ENCODE measurements at places on chromosomes 1 and 21.

DNA sequence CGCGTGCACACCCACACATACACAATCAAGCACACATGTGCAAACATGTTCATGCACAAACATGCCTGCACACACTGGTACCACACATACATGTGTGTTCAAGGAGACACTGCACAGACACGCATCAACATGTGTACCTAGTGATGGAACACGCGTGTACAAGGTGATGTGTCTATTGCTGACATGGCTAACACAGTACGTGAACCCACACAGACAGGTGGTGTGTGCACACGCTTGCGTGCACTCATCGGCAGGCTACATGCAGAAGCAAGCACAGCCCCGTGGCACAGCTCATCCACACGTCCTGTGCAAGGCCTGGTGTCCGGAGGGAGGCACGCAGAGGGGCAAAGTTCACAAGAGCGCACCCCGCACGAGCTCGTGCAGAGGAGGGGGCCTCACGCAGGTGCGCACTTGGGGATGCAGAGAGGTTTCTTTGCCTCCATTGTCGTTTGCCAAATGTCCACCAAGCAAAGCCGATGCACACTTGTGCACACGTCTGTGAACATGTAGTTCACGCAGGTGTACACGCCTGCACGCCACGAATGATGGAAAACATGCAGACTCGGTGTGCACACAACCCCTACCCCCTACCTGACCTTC lies 969 bp downstream of the ACAP3 start:
- DNase-seq = peak; percentile 29

GRCh38 chr1:242216368-242216767 lies 217.5 kb upstream of the MAP1LC3C start:
- DNase-seq = no peak

- DNase-seq = no peak
Observed at GRCh38 chr1:209688746-209689234, 13.6 kb downstream of the G0S2 start.

- DNase-seq = no peak
Observed at GRCh38 chr1:178912597-178912996, 41.7 kb upstream of the ANGPTL1 start.

- DNase-seq = no peak
Observed at GRCh38 chr1:47023268-47024140, at the start of gene CYP4X1. Gene CYP4X1 (plus strand): TSS chr1:47023669. CDS start chr1:47023818, 149 bp downstream.

- no peak for DNase-seq
Observed at GRCh38 chr21:42627527-42628289, 25.7 kb upstream of the PDE9A start.

- no peak for DNase-seq
Observed at GRCh38 chr1:90512441-90512840, 204.7 kb downstream of the BARHL2 start.

GRCh38 chr1:49728377-49728776 lies 295.4 kb downstream of the AGBL4 start:
- no peak for DNase-seq

DNA sequence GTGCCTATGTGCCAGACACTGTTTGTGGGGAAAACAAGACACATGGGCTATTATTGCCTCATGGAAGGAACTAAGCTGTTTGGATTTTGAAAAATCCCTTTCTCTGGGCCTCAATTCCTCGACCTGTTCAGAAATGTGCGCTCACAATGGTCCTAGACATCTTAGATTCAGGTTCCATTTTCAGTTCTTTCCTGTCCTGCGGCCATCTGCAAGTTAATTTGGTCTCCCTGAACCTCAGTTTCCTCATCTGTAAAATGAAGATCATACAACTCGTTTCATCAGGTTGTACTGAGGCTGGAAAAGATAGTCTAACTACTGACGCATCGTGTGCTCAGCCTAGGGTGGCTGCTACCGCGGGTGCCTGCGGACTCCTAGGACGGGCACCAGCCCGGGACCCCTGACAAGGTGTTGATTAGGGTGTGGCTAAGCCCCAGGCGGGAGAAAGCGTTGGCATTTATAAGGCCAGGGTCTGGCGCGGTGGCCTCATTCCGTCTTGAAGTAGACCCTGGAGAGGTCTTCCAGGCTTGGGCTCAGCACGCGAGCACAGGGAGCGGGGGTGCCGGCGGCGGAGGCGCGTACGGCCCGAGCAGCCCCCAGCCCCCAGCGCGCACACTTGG lies 493 bp upstream of the ELOA start:
- DNase-seq = no peak

GRCh38 chr1:222996310-222996975 lies 146.6 kb downstream of the TLR5 start:
- DNase-seq = no peak

- DNase-seq = no peak
Observed at GRCh38 chr1:233340031-233340555, 12.6 kb downstream of the MAP3K21 start.

DNA sequence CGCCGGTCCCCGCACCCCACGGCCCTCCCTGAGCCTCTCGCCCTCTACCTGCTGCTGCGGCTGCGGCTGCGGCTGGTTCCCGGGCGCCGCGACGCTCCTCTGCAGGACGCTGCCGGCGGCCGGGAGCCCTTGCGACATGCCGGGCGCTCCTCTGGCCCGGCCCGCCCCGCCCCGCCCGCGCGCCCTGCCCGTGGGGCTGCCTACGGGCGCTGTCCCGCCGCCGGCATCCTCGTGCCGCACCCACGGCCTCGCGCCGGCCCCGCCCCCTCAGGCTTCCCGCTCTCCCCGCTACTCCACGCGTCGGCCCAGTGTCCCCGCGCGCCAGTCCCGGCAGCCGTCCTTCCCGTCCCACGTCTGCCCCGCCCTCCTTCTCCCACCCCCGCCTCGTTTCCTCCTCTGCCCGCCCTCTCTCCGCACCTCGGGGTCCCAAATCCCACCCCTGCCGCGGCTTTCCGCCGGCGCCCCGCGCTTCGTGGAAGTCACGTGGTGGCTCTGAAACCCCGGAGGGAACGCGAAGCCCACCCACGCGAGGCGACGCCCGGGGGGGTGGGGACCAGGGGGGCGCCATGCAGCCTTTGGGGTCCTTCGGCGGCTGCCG lies at the start of gene BATF3:
Gene BATF3 (minus strand): TSS at position 216 of the 598 bp plus-strand sequence. CDS start 78 bp downstream, at position 138.
- DNase-seq = no peak

DNA sequence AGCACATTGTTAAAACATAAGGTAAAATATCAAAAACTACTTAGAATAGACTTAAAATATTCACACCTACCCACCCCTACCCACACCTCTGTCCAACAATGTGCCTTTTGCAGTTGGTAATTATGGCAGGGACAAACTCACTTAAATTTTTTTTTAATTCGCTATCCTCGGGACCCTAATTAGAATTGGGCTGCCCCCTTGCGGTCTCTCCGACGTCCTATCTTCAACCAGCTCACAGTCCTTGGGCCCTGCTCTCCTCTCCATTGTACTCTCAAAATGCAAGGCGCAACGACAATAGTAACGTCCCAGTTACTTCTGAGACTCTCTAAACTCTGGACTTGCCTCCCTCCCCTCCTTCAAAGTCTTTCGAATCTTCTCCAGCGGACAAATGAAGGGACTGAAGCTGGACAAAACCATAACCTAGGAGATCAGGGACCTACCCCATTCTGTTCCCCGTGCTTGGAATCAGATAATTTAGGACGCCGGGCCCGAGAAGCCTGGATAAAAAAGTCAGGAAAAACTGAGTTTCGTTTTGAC lies 1.1 kb upstream of the CIART start:
- DNase-seq = peak; percentile 89

DNA sequence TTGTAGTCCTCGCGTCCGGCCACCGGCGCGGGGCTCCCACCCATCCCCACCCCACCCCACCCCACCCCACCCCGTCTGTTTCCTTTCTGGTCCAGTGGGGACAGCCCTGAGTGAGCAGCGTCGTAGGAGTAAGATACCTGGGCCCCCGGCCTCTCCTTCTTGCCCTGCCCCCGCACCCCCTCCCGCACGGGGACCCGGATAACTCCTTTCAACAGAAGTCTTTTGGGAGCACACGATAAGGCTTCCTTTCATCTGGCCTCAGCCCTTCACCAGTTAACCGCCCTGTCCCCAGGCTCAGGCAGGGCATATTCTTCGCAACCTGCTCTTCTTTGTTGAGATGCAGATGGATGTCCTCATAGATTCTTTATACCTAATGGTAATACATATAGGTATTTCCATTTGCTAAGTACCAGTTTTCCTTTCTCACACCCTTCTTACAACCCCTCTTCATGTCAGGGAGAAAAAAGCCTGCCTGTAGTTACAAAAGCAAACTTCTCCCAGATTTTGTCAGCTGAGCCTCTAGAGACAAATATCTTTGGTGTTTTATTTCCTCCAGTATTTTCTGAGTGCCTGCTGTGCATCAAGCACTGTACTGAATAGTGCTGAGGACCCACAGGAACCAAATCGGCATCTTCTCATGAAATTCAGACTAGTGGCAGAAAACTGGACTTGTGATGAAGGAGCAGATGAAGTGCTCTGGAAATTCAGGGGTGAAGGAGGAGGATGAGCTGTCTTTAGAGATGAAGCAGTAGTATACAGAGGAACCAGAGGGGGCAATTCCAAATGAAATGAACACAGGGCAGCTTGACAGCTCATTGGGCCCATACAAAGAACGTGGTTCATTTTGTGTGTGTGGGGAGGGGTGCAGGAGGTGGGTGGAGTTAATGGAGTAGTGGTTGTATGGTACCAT lies 33.6 kb downstream of the SLC2A1 start:
- peak; percentile 64 for DNase-seq

DNA sequence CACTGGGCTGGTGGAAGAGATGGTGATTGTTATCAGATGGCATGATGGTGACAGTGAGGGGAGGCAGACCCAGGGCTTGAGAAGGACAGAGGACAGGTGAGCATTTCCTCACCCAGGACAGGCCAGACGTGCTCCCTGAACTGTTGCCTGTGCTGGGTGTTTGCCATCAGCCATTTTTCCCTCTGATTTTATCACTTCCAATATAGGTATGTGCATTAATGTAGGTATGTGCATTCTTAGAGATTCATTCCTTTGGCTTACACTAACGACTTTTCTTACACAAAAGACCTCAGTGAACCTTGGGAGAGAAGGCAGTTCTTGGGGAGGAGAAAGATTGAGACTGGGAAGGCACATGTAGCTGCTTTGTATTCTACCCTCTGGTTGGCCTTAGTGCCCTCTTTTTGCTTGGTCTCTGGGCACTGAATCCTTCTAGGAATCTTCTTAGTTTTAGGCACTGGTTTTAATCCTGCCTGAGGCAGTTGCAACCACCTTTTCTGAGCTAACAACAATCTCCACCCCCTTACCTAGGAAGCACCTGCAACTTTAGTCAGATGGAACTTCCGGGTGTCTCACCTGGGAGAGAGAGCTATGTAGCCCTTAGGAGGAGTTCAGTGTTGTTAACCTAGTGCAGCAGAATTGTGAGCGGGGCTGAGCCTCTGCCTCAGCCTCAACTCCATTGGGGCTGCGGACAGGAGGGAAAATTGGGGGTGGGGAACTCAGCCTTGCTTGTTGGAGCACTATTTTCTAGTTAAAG lies 30.9 kb downstream of the C1orf116 start:
- DNase-seq = no peak

DNA sequence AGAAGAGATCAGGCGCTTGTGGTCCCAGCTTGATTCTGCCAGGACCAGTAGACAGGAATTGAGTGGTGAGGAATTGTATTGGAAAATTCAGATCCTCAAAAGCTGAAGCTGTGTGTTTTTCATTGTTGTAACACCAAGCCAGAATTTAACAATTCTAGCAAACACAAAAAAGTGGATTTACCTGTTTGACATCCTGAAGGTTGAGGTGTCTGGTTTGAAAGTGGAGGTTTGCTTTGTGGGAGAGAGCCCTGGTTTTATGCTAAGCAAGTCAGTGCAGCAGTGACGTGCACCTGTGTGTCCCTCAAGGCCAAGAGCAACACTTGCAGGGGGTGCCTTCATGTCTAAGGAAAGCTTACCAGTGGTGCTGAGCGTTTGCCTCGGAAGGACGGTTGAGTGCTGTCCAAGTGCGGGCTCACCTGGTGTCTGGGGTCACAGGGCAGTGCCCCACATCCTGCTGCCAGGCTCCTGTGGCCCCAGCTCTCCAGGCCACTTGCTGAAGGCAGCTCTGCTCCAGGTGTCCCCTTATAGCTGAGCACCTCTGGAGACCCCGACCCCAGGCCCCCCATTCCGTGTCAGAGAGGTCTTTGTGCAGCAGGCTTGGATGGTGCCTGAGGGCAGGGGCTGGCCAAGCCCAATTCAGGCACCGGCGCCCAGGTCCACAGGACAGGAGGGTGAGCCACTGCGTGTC lies 27.7 kb downstream of the PCNT start:
- DNase-seq = no peak

- no peak for DNase-seq
Observed at GRCh38 chr1:109821831-109822745, 58.4 kb upstream of the EPS8L3 start.
